Melanocyte of skin (primary cell): ENCODE measurements at places on chromosomes 5 and 9. TPM values are rescaled to one million over a fixed set of nuclear protein-coding genes. Genes with fewer than 3 reads are reported as not detected.

Gene BARHL1
- total RNA-seq = not detected in 2 replicates

Gene CDH9
- not detected in 2 replicates for total RNA-seq

Gene CMYA5
- total RNA-seq = 1.3 and 1.5 TPM in 2 replicates

Gene ANGPTL2
- total RNA-seq = 8.0 and 13.1 TPM in 2 replicates

Gene SPEF2
- 3.4 and 5.8 TPM in 2 replicates for total RNA-seq

Gene PITX1
- total RNA-seq = not detected in 2 replicates

Gene FRRS1L
- not detected in 2 replicates for total RNA-seq

Gene CETN3
- total RNA-seq = 6.3 and 9.6 TPM in 2 replicates

Gene SLC45A2
- 209 and 347 TPM in 2 replicates for total RNA-seq

Gene RANBP3L
- total RNA-seq = 1.1 TPM in 1 of 2 replicates, not detected in the other

Gene TMEM252
- total RNA-seq = not detected in 2 replicates

Gene STPG3
- total RNA-seq = not detected in 2 replicates

Gene KCTD16
- total RNA-seq = not detected in 2 replicates

Gene ARL14EPL
- total RNA-seq = not detected in 2 replicates

Gene SHISAL2B
- not detected in 2 replicates for total RNA-seq

Gene CCL28
- total RNA-seq = 11.7 and 29.5 TPM in 2 replicates

Gene PCA3
- total RNA-seq = under 0.01 and 0.34 TPM in 2 replicates

Gene DPYSL3
- total RNA-seq = 4.1 and 5.8 TPM in 2 replicates

Gene FEM1C
- 24.0 and 37.9 TPM in 2 replicates for total RNA-seq

Gene AFAP1L1
- 7.9 and 12.7 TPM in 2 replicates for total RNA-seq

Gene NR2F1
- total RNA-seq = 1.7 and 2.9 TPM in 2 replicates

Gene PCDHGC5
- 1.0 and 2.9 TPM in 2 replicates for total RNA-seq

Gene CA9
- 0.36 TPM in 1 of 2 replicates, not detected in the other for total RNA-seq

Gene SYK
- total RNA-seq = 1.4 and 4.4 TPM in 2 replicates

Gene TMEM174
- total RNA-seq = not detected in 2 replicates

Gene SLC6A18
- total RNA-seq = not detected in 2 replicates

Gene BTNL8
- not detected in 2 replicates for total RNA-seq

Gene TAF1L
- total RNA-seq = under 0.01 TPM in 1 of 2 replicates, not detected in the other

Gene ZFP37
- total RNA-seq = 0.33 and 0.62 TPM in 2 replicates
